SIG-M5 (cell line): ENCODE measurements at places on chromosomes 3 and 15.

DNA sequence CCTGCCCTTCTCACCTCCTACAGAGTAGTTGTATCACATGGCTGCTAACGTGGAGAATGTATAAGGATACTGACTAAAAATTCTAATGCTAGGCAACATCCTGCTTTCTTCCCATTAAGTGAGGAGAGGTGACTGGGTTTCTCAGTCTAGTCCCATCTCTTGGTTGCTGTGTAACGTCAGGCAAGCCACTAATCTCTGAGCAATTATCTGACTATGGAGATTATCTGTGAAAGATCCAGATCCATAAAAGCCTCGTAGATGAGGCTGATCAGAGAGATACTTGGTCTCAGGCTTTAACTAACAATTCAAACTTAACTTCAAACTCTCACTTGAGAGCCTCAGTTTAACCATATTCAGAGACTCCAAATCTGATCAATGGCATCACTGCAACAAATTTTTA is 4.7 kb upstream of the RPS17 start:
- no peak for DNase-seq

GRCh38 chr15:93948726-93949125 is 282.6 kb upstream of the MCTP2 start:
- DNase-seq, result no peak

GRCh38 chr3:179658606-179659005 is 5.8 kb downstream of the USP13 start:
- DNase-seq, result no peak

GRCh38 chr15:38844736-38845135 is 280.1 kb upstream of the RASGRP1 start:
- no peak for DNase-seq

- no peak for DNase-seq
Measured at GRCh38 chr3:183339461-183340086, 86.5 kb downstream of the B3GNT5 start.

- no peak for DNase-seq
Measured at GRCh38 chr3:113223475-113224281, 12.3 kb downstream of the BOC start.

DNA sequence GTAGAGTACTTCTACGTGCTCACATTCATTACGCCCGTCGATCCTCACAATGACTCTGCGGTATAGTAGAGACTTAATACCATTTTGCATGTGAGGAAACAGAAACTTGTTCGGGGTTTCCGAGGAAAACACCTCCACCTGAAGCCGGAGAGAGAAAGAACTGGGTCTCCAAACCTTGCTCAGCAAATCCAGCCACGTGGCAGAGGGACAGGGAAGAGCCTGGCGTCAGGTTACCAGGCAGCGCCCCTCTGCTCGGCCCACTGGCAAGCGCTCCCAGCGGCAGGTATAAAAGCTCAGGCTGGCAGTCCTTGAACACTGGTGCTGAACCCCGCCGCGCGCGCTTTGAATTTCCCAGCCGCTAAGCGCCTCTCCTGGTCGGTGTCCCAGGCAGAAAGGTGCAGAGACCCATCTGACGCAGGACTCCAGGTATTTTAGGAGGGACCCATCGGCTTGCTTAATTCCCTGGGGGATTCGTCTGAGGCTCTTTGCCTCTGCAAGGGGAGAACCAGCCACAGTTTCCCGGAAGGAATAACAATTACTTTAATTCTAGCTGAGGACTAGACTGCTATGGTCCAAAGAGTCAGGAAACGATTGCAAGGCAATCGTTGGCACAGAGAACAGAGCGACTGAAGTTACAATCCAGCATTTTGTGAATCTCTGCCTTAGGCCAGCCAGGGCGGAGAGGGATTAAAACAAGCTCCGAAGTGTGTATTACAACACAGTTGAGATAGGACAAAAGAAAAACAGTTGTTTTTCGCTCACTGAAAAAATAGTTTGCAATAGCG is at the start of gene C2CD4A:
C2CD4A (plus strand) TSS at position 315 of the 785 bp plus-strand sequence. CDS start 637 bp downstream, outside the sequence.
- DNase-seq, result no peak

GRCh38 chr15:70356919-70357318 is 259.2 kb upstream of the TLE3 start:
- DNase-seq, result no peak

DNA sequence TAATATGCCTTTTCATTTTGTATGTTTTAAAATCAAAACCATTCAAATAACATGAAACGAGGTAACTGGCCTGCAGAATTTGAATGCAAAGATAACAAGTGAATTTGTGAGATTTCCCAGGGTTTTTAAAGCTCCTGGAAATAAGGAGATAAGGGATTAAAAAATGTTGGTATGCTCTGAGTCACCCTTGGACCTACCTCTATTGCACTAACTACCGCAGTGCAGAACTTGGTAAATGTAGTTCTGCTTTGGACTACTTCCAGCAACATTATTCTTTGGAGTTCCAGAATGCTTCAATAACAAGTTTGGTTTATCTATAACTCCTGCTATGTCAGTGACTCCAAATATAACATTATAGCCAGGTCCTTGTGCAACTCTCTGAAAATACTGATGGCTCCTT is 201.7 kb downstream of the GAP43 start:
- no peak for DNase-seq

- no peak for DNase-seq
Measured at GRCh38 chr3:54303517-54304375, 181.4 kb downstream of the CACNA2D3 start.

GRCh38 chr3:65004795-65005295 is 317.0 kb upstream of the ADAMTS9 start:
- DNase-seq, result no peak

- DNase-seq, result no peak
Measured at GRCh38 chr3:172918165-172918564, 167.6 kb downstream of the ECT2 start.

GRCh38 chr3:180447136-180447535 is 154.8 kb upstream of the TTC14 start:
- no peak for DNase-seq

- no peak for DNase-seq
Measured at GRCh38 chr15:56366211-56366610, 985 bp downstream of the TEX9 start.

- no peak for DNase-seq
Measured at GRCh38 chr15:45583731-45584639, 3.2 kb upstream of the BLOC1S6 start.

- DNase-seq, result no peak
Measured at GRCh38 chr3:4225005-4225471, 78.1 kb upstream of the SETMAR start.

GRCh38 chr15:42511007-42511391 is 15.6 kb downstream of the SNAP23 start:
- no peak for DNase-seq

GRCh38 chr3:52704611-52705437 is 767 bp downstream of the GLT8D1 start:
- DNase-seq, result no peak

- DNase-seq, result no peak
Measured at GRCh38 chr3:197417911-197418618, 119.7 kb upstream of the DLG1 start.

DNA sequence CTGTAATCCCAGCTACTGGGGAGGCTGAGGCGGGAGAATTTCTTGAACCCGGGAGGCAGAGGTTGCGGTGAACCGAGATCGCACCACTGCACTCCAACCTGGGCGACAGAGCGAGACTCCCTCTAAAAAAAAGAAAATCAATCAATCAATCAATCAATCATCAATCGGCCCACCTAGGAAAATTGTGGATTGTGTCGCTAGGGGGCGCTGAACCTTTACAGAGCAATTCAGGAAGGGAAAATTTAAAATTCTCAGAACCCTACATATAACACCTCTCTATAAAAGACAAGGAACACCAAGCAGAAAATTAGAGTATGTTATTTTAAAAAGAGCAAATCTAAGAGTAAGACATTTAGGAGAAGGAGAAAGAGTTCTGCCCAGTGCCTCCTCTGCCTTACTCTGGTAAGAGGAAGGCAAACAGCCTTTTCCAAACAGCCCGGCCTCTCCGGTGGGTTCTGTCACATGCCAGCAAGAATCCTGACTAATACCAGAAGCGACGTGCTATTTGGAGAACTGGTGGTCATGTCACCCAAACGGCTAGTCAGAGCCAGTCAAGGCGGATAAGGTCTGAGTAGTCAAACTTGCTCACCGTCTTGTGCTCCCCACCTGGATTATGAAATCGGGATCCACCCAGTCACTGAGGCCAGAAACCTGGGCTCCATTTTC is 22.3 kb upstream of the SMCO1 start:
- no peak for DNase-seq
